Stimulated activated CD4-positive, alpha-beta T cell treated with anti-CD3 and anti-CD28 coated beads, TNF-alpha, amount 100 ng/mL, for 48 hours (primary cell): ENCODE measurements at places on chromosomes 12 and 14.

DNA sequence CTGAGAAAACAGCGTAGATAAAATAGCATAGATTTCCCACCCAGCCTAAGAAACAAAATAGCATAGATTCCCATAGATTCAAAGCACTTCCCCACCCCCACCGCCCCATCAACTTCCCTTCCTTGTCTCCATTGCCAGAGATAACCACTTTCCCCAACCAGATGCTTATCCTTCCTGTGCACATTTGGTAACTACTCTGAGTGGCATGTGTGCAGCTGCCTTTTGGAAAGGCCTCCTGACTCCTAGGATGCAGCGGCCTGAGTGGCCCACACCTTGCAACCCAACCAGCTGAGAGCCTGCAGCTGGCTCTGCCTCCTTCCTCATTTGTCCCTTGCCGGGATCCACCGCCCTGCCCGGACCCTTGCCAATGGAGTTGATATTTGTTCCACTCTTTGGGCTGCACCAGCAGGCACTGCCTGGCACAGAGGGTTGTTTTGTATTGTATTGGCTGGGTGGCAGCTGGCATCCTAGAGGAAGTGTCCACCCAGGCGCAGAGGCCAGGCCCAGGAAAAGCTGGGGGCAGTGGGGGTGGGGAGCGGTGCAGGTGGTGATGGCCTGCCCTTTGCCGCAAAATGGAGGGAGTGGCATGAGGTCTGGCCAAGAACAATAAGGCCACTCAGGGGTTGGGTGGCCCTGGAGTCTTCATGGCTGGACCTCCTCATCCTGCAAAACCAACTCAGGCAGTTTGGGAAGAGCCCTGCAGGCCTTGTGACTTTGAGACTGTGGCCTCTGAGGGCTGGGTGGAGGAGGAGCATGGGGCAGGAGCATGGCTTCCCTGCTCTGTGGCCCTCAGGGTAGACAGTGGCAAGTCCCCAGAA is 4.9 kb downstream of the SLC48A1 start:
- DNase-seq: no peak

- no peak for DNase-seq
Observed at GRCh38 chr14:95547272-95547625, 12.4 kb downstream of the GLRX5 start.

GRCh38 chr12:24840046-24840800 is 108.7 kb downstream of the BCAT1 start:
- DNase-seq: no peak

DNA sequence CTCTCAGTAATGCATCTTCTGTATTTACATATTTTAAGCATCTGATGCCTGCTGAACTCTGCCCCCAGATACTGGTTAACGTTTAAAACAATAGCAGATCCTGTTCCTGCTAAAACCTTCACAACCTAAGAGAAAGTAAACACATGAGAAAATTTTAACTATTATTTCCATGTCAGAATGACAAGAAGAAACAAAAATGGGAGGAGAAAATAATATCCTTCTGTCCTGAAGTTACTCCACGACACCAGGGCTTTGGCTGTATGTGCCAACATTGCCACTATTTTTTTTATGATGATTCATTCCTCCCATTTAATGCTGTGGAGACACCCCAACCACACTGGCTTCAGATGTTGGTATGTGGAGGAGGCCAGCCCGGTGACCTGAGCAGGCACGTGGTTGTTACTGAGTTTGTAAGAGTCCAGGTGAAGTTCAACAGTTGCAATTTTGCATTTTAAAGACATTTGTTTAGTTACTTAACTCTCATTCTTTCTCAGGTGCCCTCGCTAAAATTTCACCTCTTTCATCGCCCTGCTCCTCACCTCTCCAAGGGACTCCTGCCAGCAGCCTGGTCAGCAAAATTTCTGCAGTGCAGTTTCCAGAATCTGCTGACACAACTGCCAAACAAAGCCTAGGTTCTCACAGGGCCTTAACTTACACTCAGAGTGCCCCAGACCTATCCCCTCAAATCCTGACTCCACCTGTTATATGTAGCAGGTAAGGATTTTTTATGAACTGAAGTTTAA is 65.5 kb upstream of the SLCO1C1 start:
- no peak for DNase-seq

DNA sequence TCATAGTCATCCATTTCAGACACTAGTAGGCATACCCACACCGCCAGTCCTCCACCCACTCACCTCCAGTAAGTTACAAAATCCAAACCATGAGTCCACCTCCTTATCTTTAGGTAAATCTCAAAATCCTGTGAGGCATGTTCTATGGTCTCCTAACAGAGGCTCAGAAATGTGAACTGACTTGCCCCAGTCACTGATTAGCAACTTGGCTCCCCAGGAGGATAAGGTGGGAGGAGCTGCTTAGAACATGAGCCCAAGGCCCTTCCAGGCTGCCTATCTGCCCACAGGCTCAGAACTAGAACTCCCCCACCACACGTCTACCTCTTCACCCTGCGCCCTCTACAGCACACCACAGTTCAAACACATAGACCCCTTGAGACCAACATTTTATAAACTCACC is 19.9 kb downstream of the SETD3 start:
- no peak for DNase-seq

GRCh38 chr12:66733321-66733720 is 54.4 kb upstream of the GRIP1 start:
- no peak for DNase-seq

- no peak for DNase-seq
Observed at GRCh38 chr14:68476212-68477109, 316.4 kb downstream of the ZFP36L1 start.

DNA sequence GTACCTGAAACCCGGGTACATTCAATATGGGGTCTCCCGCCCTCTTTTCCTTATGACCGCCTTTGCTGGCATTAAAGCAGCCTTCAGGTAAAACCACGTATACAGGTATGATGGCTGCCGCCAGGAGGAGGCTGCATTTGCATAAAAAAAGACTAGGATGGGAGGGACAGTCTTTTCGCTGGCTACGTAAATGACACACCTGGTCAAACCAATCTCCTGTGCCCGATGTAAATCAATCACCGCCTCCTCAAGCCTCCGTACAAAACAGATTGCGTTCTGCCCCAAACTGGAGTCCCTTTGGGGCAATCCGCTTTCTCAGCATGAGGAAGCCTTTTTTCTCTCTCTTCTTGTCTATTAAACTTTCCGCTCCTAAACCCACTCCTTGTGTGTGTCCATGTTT is 8.1 kb upstream of the ALDH1L2 start:
- no peak for DNase-seq

- DNase-seq: no peak
Observed at GRCh38 chr14:20428010-20428365, 8.0 kb downstream of the KLHL33 start.

- DNase-seq: no peak
Observed at GRCh38 chr12:71135812-71136176, 22.0 kb downstream of the TSPAN8 start.

DNA sequence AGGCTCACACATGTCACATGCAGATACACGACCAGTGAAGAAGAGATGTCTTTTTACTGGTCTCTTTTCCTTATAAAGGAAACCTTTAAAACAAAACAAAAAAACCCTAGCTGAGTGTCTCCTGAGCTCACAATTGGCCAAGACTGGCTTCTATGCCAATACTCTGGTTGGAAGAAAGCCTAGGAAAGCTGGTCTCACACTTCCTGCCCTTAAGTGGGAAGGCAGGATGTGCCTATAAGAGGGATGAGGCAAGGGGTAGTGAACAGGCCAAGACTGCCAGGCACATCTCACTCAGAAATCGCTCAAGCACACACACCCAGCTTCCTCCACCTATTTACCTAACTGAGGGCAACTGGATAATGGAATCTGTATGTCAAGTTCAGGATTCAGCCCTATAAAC is 50.0 kb downstream of the SOCS2 start:
- no peak for DNase-seq

DNA sequence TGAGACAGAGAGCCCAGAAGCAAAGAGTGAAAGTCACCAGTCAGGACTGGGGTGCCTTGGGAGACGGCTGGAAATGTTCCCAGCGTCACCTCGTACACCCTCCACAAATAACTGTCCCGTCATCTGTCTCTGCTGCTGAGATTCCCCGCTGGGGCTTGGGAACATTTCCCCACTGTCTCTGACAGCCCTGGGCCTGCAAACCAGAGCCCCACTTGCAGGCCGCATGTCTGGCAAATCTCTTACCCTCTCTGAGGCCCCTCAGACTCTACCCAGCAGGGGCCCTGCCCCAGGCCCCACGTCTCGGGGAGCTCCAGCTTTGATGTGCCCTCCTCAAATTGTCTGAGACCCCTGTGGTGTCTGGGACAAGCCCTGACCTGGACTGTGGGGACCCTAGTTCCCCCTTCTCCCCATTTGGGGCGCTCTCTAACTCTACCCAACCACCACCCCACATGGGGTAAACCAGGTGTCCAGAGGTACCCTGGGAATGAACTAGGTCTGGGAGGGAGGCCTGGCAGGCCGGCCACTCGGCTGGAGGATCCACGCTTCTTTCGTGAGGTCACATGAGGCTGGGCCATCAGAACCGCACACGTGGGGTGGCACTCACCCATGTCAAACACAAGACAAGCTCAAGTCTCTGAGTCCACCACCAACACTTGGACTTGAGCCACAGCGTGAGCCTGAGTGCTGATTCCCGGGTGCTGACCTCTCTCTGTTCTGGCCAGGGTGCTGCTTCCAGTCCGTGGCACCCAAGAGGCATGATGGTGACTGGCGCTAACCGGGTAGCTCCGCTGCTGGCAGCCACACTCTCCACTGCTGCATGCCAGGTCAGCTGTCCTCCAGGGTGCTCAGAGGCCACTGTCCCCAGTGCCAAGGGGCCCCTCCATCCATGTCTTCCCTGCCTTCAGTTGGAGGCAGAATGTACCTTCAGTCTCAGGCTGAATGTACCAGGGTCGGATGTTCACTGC is 59.8 kb downstream of the DIO3 start:
- no peak for DNase-seq
